ENCODE measurements at places on chromosomes 1 and 21. TPM values are rescaled to one million over a fixed set of nuclear protein-coding genes. Genes with fewer than 3 reads are reported as not detected.

- peaks cover 1% of the 10 kb centered on the region for H3K36me3 ChIP-seq
Measured at GRCh38 chr21:32392299-32392879, 423 bp downstream of the URB1 start.

DNA sequence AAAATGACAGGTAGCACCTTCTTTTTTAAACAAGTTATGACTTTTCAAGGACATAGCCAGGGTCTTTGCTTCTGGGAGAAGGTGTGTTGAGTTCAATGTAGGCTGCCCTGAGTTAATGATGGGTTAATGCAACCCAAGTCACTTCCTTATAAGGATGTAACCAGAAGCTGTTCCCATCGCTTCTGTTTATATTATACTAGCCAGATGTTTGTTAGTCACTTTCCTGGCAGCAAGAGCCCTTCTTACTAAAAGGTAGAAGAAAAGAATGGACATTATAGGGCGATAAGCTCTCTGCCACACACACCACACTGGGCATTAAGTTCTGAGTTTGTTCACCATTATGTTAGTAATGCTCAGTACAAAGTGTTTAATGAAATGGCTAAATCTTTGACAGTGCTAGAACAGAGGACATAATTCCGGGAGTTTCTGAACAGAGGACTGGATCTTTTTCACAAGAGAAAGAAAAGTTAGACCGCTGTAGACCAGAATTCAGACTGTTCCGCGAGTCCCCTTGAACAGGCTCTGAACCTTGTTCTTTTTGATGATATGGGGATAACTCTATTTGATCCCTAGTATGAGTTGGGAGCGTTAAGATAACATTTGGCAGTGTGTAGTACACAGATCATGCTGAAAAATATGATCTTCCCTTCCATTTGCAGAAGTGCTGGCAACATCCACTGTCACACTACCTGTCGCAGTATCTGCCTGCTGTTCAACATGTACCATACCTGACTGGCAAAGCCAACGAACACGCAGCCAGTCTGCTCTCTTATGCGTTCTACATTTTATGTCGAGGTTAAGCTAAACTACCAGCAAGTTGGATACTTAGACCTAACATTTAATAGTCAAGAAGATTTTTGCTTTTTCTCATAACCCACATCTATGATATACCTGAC is 41.0 kb downstream of the DEGS1 start:
- DNase-seq, result no peak
- peaks cover 3% of the 10 kb centered on the region for H3K36me3 ChIP-seq
- H3K27me3 ChIP-seq, result no peaks in the 10 kb centered on the region

DNA sequence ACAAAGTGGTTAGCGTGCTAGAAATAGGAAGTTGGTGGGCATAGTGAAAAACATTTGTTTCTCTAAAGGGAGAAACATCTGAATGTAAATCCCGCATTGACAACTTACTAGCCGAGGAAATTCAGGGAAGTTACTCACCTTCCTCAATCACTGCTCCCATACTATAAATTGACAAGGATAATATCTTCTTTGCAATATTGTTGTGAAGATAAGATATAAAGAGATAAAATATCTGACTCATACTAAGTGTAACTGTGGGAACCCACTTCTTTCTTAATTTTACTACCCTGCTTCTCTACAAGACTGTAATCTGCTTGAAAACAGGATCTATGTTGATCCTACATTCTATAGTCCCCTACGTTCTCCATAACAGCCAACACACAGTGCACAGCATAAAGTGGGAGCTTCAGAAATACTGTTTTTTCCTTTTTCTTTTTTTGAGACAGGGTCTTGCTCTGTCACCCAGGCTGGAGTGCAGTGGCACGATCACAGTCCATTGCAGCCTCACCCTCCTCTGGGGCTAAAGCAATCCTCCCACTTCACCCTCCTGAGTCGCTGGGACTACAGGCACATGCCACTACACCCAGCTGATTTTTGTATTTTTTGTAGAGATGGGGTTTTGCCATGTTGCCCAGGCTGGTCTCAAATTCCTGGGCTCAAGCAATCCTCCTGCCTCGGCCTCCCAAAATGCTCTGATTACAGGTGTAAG is 57.4 kb upstream of the C1orf21 start:
- no peaks in the 10 kb centered on the region for H3K36me3 ChIP-seq
- no peak for DNase-seq
- H3K4me3 ChIP-seq, result no peak overlapping the region
- no peak overlapping the region for H3K27ac ChIP-seq
- H3K4me1 ChIP-seq, result no peaks in the 10 kb centered on the region
- no peaks in the 10 kb centered on the region for H3K27me3 ChIP-seq

- H3K36me3 ChIP-seq, result no peaks in the 10 kb centered on the region
- H3K27ac ChIP-seq, result no peak overlapping the region
- H3K4me1 ChIP-seq, result no peaks in the 10 kb centered on the region
- DNase-seq, result no peak
Measured at GRCh38 chr1:174769961-174770549, 229.7 kb upstream of the CACYBP start.

DNA sequence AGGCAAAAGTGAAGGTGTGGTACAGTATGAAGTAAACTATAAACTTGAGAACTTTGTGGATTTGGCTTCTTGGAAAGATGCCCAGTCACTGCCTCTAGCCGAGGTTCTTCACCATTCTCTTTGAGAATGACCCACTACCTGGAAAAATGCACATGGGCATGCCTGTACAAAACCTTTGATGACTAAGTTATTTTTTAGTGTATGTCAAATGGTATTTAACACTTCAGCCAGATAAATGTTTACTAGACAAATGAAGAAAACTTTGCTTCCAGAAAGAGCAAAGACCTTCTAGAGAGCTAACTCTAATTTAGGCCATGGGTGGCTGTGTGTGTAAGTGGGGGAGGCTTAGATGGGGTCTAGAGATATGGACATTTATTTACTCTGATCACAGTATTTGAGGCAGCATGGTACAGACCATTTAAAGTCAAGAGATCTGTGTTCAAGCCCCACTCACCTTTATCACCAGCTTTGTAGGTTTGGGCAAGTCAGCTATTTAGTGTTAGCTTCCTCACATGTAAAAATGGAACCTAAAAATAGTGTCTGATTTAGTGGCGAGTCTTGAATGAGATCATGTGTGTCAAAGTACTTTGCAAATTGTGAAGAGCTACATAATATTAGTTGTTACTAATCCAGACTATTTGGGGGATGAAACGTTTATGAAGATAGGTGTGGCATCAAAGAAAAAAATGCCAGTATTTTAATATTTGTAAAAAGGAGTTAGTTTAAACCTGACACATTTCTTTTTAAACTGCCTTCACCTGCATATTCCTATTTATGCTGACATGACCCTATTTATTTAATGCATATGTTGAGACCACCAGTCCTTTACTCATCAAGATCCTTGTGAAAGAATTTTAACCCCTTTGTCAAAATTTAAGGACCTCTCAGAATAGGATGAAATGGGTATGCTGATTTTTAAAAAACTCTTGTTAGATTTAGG is 20.2 kb downstream of the NFYC start:
- peaks cover 7% of the 10 kb centered on the region for H3K4me1 ChIP-seq
- no peaks in the 10 kb centered on the region for H3K36me3 ChIP-seq
- H3K27ac ChIP-seq, result peak overlapping the region; percentile 28
- DNase-seq, result no peak
- no peak overlapping the region for H3K4me3 ChIP-seq

- H3K4me1 ChIP-seq, result no peaks in the 10 kb centered on the region
- H3K27me3 ChIP-seq, result no peaks in the 10 kb centered on the region
- no peak overlapping the region for H3K27ac ChIP-seq
- H3K4me3 ChIP-seq, result no peak overlapping the region
Measured at GRCh38 chr1:53697721-53698383, 41.1 kb downstream of the GLIS1 start.

Gene HLX
- 21.6 TPM for total RNA-seq

Gene DTL
- 1.2 TPM for total RNA-seq

Gene PHF13
- total RNA-seq, result 19.3 TPM

All from aorta (tissue), 5 donors.